Stimulated activated CD8-positive, alpha-beta memory T cell treated with anti-CD3 and anti-CD28 coated beads, Interleukin-15, amount 100 ng/mL, for 24 hours (primary cell): ENCODE measurements at places on chromosomes 4 and X.

DNA sequence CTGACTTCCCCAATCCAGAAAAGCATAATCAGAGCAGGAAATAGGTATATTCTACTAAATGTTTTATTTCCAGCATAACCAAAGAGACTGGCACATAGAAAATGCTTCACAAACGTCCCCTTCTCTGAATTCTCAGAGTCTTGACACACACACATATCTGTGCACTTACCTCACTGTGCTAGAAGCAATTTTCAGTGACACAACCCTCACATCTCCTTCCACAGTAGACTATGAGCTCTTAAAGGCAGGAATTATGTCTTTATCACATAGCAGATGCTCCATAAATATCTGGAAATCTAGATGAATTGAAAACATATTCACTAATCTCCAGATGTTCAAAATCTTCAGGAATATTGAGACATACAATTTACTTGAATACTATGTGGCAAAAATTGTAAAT, 5.9 kb downstream of the SOWAHB start:
- no peak for DNase-seq

DNA sequence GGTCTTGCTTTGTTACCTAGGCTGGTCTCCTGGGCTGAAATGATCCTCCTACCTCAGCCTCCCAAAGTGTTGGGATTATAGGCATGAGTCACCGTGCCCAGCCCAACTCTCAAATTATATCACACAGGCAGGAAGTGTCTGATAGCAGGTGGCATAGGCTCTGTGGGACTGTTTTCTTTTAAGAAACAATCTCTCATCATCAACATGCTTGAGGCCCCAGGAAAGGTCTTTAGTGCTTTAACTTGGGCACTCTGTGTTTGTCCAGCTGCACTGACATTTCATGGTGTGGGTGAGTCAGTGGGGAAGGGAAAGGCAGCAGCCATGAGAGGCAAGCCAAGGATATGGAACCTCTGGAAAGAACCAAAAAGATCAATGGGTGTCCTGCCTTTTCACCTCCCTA, 88.1 kb upstream of the TSPAN5 start:
- DNase-seq = no peak

- DNase-seq = no peak
Observed at GRCh38 chr4:100828986-100829685, 311.3 kb upstream of the EMCN start.

DNA sequence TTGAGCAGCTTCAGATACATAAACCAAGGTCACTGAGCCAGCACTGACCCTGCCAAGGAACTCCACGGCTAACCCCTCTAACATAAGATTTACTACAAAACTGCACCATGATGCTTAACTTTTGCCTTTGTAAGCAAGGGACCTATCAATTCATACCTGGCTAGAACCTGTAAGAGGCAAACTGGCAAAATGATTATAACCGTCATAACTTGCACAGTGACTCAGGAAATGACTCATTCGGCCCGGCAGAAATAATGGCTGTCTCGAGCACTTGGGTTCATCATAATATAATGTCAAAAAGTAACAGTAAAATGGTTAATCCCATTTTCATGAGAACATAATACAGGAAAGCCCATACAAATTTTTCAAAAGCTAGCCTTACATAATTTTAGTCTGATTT, 17.2 kb downstream of the RASGEF1B start:
- DNase-seq = no peak

DNA sequence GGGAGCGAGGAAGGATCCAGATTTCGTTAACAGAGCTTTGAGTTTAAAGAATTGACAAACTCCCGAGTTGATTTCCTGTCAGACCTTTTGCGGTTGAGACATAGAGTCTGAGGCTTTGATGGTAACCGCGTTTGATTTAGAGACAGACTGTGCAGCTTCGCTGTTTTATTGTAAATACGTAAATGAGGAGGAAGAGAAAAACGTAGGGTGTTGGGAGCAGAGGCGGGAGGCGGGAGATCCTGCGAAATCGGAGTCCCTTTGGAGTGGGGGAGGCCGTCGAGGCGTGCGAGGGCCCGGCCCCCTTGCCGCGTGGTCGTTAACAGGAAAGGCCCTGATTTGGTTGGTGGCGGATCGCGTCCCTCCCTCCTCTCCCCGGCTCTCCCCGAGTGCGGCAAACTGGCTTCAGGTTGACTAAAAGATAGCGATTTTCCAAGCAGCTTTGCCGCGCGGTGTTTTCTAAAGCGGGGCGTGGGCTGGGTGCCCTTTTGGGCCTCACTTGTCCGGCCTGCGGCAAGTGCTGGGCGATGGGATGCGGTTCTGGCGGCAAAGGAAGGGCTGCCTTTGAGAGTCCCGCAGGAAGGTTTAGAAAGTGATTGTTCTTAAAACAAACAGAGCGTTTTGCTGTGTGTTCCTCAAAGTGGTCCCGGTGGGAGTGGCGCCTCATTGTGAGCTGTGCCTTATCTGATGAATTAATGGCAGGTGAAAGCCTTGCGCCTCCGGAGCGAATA, 857 bp downstream of the SCML1 start:
- DNase-seq = no peak

GRCh38 chr4:7146059-7146785, 46.1 kb upstream of the SORCS2 start:
- DNase-seq = no peak

GRCh38 chr4:174248407-174248806, 35.1 kb downstream of the FBXO8 start:
- DNase-seq = no peak

DNA sequence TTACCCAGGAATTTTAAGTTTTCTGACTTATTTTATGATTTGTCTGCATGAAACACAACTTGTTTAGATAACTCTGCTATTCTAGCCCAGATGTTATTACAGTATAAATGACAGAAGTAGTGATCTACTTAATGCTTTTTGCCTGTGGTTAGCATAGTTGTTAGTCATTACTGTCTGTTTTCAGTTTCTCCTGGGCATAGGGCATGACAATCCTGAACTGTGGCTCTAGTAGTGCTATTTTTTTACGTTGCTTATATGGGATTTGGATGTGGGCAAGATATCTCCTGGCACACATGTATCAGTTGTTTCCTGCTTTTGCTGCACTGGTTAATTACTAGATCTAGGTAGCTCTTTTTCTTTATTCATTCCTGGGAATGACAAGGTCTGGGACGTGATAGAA, 1005.8 kb downstream of the PCDH18 start:
- DNase-seq = no peak

- DNase-seq = no peak
Observed at GRCh38 chr4:44871133-44871532, 144.8 kb upstream of the GNPDA2 start.

GRCh38 chr4:133424605-133425004, 275.5 kb downstream of the PCDH10 start:
- no peak for DNase-seq

DNA sequence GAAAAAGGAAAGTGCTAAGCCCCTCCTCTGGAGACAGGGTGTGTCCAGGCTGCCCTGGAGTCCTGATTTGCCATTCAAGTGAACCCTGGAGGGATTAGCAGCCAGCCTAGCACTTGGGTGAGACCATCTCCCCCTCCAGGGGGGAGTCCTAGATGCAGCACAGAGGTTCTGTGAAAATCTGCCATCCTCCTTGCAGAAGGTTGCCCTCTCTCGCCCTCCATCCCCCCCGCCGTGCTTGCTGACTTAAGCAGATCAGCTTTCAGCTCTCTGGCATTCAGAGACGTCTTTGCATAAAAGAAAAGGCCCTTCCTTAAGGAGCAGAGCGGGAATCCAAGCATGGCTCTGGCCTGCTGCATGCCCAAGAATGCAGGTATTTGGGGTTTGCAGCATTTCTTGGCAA, 102.1 kb upstream of the SCML1 start:
- DNase-seq = no peak

GRCh38 chr4:83276299-83277040, 8.1 kb downstream of the COQ2 start:
- no peak for DNase-seq

GRCh38 chr4:102247041-102247440, 98.2 kb downstream of the SLC39A8 start:
- DNase-seq = no peak

- DNase-seq = no peak
Observed at GRCh38 chr4:128663325-128663724, 146.2 kb upstream of the JADE1 start.

- no peak for DNase-seq
Observed at GRCh38 chrX:84710611-84711010, 208.4 kb upstream of the HDX start.

DNA sequence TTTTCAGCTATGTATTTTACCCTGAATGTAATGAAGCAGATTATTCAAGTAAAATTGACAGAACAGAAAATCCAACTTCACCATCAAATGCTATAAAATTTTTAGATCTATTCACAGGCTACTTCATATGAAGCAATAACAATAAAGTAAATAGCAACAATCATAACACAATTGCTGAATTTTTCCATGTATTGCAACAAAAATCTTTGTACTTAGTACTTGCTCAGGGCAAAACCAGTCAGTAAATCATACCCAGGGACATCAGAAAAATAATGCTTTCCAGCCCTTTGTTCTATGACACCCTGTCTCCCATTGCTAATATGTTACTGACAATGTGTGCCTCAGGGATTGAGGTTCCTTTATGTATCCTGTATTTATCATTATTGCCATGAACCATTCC, 15.5 kb downstream of the TNIP3 start:
- no peak for DNase-seq

- no peak for DNase-seq
Observed at GRCh38 chr4:86220121-86220520, 139.7 kb downstream of the MAPK10 start.

DNA sequence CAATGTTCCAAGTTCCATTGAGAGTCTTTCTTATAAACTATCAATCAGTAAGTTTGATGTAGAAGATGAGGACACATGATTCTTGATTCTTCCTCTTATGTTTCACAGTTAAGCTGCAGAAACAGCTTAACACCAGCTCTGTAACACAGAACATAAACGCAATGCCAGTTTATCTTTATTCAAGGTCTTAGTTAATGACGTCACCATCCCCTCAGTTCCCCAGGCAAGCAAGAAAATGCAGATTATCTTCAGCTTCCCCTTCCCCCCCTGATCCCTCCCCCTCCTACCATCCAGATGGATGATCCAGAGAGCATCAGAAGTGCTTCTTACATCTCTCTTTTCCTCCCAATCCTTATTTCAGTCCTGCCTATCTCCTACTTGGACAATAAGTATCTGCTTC, 4.4 kb upstream of the SH3RF1 start:
- no peak for DNase-seq

DNA sequence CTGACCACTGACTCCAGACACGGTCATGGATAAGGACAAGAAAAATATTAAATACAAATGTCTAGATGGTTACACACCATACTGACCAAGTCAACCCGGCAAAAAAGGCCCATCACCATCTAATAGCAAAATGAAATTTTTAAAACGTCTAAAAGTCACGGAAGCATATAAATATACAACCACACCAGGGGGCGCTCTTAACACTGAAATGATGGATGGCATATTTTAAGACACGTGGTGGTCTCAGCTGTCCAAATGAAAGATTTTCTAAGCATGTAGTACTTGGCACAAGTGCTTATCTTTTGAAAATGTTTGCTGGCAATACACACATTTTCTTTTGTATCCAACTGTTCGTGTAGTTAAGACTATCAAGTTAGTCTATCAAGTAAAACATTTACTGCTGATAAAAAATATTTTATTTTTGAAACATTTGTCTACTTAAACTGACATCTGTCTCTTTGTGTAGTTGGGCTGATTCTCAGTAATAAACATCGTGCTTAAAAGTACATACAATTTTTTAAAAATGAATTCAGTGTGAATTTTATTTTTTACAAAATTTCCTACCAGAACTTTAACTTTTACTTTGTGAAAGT, 64.6 kb downstream of the COX7B2 start:
- peak; percentile 13 for DNase-seq

- DNase-seq = no peak
Observed at GRCh38 chr4:158181906-158182305, 9.1 kb upstream of the GASK1B start.

DNA sequence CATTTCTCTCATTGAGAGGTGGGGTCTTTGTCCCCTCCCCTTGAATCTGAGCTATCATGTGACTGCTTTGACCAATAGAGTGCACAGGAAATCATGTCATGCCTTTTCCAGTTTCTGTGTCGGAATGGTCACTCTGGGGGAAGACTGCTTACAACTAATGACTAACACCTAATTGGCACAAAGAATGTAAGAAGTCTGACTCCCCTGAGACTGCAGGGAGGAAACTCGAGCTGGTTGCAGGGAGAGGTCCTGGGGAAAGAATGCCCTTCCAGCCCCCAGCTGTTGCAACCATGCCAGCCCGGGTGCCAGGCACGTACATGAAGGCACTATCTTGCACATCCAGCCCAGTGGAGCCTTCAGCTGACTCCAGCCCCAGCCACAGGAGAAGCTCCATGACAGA, 254.2 kb downstream of the DHX15 start:
- no peak for DNase-seq

GRCh38 chrX:661154-661553, 30.6 kb downstream of the SHOX start:
- DNase-seq = no peak

GRCh38 chr4:2337131-2337723, 75.3 kb upstream of the MXD4 start:
- DNase-seq = no peak

GRCh38 chr4:80495865-80496264, 160.3 kb downstream of the CFAP299 start:
- DNase-seq = no peak

DNA sequence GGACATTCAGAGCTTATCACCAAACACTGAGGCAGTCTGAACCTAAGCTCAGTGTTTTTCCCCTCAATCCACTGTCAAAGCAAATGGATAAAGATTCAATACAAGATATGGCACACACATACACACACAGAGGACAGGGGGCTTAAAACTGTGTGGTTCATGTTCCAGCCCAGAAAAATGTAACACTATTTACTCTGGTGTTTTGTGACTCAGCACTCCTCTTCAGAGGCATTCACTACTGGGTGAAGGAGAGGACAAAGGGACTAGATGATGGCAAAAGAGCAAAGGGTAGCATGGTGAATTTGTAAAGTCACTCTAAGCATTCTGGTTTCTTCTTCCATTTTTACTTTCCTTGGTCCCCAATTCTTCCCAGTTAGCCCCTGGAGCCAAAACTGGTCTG, 120.3 kb downstream of the ARHGEF9 start:
- DNase-seq = no peak

- no peak for DNase-seq
Observed at GRCh38 chr4:140238351-140239056, 84.5 kb upstream of the MAML3 start.

- DNase-seq = no peak
Observed at GRCh38 chr4:141075553-141075952, 57.7 kb downstream of the RNF150 start.

DNA sequence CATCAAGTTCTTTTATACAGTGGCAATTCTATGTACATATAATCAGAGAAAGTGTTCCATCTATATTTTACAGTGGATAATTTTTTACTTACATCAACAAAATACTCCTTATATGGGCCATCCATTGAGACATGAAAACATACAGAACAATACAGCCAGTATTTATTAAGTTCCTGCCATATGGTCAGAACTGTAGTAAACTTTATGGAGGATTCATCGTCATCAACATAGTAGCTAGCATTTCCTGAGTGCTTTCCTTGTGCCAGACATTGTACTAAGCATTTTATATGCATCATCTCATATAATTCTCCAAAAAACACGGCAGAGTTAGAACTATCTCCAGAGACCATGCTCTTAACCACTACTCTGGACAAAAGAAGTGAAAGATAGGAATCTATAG, 170.1 kb downstream of the CEP135 start:
- DNase-seq = no peak

- DNase-seq = no peak
Observed at GRCh38 chrX:82945332-82945731, 562.8 kb upstream of the POU3F4 start.
